ENCODE measurements at places on chromosomes 1 and 21. TPM values are rescaled to one million over a fixed set of nuclear protein-coding genes. Genes with fewer than 3 reads are reported as not detected.

The GOLT1A gene
- not detected for total RNA-seq

GRCh38 chr1:50949286-50949982 lies 10.6 kb downstream of the FAF1 start:
- H3K4me1 ChIP-seq: no peaks in the 10 kb centered on the region
- DNase-seq: no peak
- no peaks in the 10 kb centered on the region for H3K36me3 ChIP-seq

GRCh38 chr21:45385549-45386050 lies 19.4 kb upstream of the COL18A1 start:
- no peak overlapping the region for H3K27ac ChIP-seq
- H3K4me3 ChIP-seq: no peak overlapping the region
- no peaks in the 10 kb centered on the region for H3K36me3 ChIP-seq
- DNase-seq: no peak
- H3K4me1 ChIP-seq: peaks cover 18% of the 10 kb centered on the region

DNA sequence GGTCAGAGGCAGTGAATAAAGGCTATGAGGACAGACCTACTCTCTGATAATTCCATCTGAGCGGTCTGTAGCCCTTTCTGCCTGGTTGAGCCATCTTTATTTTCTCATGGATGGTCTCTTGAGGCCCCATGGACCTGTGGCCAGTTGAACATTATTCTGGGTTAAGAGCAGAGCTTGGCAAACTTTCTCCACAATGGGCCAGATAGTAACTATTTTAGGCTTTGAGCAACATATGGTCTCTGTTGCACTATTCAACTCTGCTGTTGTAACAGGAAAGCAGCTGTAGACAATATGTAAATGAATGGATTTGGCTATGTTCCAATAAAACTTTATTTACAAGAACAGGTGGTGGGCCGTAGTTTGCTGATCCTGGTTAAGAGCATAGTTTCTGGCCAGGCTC lies 62.7 kb downstream of the KAZN start:
- no peak overlapping the region for H3K4me3 ChIP-seq
- H3K36me3 ChIP-seq: no peaks in the 10 kb centered on the region
- no peak overlapping the region for H3K27ac ChIP-seq
- H3K4me1 ChIP-seq: no peaks in the 10 kb centered on the region
- no peak for DNase-seq

GRCh38 chr1:29967261-29967660 lies 730.9 kb downstream of the PTPRU start:
- H3K36me3 ChIP-seq: no peaks in the 10 kb centered on the region
- H3K27ac ChIP-seq: no peak overlapping the region
- no peak overlapping the region for H3K4me3 ChIP-seq
- no peak for DNase-seq

GRCh38 chr1:14606632-14607031 lies 8.1 kb downstream of the KAZN start:
- H3K4me1 ChIP-seq: peaks cover 2% of the 10 kb centered on the region
- H3K4me3 ChIP-seq: no peak overlapping the region
- no peaks in the 10 kb centered on the region for H3K27me3 ChIP-seq
- no peak for DNase-seq

DNA sequence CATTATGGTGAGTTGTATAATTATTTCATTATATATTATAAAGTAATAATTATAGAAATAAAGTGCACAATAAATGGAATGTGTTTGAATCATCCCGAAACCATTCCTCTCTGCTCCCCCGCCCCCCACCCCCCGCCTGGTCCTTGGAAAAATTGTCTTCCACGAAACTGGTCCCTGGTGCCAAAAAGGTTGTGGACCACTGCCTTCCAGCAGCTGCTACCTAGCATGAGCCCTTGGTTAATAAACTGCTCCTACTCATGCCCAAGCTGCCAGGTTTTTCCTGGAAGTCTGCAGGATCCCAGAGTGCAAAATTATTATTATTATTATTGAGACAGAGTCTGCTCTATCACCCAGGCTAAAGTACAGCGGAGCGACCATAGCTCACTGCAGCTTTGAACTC lies 6.8 kb upstream of the IFNGR2 start:
- no peak for DNase-seq
- no peaks in the 10 kb centered on the region for H3K27me3 ChIP-seq
- no peak overlapping the region for H3K27ac ChIP-seq
- no peak overlapping the region for H3K4me3 ChIP-seq

Data from IMR-90 (cell line).